ENCODE measurements at places on chromosomes 13 and 19. TPM values are rescaled to one million over a fixed set of nuclear protein-coding genes. Genes with fewer than 3 reads are reported as not detected.

DNA sequence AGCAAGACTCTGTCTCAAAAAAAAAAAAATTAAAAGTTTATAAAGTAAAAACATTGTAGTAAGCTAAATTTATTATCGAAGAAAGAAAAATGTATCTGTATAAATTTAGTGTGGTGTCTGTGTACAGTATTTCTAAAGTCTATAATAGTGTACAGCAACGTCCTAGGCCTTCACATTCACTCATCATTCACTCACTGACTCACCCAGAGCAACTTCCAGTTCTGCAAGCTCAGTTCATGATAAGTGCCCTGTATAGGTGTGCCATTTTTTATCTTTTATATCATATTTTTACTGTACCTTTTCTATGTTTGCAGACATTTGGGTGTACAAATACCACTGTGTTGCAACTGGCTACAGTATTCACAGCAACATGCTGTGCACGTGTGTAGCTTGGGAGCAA lies 118.1 kb downstream of the TNFRSF19 start:
- DNase-seq: no peak

LIN7B gene
- total RNA-seq: 8.9 TPM

- no peak for DNase-seq
Observed at GRCh38 chr19:13968383-13968935, 16.1 kb downstream of the DCAF15 start.

GRCh38 chr19:13984875-13985741 lies 21.0 kb downstream of the RFX1 start:
- DNase-seq: no peak

DNA sequence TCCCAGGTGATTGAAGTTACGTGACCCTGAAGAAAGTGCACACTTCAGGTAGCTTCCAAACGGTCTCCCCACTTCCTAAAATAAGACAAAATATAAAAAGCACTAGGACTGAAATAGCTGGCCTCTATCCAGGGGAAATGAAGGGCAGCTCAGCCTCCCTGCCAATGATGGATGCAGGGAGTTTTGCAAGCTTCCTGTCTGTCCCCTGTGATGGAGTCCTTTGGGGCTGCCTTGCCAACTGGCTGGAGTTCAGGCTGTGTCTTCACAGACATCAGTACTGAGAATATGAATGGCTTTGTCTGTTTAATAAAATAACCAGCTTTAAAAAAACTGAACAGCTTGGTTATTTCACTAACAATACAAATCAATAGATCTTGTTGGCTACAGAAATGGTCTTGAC lies 101.4 kb upstream of the GPR12 start:
- no peak for DNase-seq

IL17D gene
- 1.9 TPM for total RNA-seq

DNA sequence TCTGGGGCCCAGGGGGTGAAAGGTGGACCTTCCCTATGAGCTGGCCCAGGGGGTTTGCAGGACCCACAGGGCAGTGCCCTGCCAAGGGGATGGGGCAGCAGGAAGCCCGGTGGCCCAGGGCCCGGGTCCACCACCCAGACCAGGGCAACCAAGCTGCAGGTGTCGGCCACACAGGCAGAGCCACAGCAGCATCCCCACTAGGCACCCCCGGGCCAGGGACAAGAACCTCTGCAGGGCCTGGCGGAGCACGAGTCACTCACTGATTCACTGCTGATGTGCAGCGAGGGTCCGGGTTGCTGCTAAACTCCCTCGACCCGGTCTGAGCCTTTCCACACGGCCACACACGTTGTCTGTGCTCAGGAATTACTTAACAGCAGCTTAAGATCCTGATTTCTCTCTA lies 8.8 kb downstream of the FZR1 start:
- DNase-seq: no peak

DNA sequence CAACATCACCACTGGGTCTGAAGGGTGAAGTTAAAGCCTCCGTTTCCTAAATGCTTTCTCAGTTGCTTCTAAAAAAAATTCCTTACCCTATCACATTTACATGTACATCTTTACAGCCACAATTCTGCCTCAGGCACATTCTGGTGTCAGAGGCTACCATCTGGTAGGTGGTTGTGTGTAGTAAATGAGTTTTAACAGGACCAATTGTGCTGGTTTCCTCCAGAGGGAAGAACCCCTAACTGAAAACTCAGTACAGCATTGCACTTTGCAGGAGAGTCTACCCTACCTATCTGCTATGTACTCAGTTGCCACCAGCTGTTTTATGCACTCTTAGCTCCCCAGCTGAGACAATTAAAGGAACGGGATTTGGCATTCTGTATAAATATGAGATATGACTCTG lies 1576.5 kb downstream of the PCDH9 start:
- DNase-seq: no peak

LILRB5 gene
- not detected for total RNA-seq

DNA sequence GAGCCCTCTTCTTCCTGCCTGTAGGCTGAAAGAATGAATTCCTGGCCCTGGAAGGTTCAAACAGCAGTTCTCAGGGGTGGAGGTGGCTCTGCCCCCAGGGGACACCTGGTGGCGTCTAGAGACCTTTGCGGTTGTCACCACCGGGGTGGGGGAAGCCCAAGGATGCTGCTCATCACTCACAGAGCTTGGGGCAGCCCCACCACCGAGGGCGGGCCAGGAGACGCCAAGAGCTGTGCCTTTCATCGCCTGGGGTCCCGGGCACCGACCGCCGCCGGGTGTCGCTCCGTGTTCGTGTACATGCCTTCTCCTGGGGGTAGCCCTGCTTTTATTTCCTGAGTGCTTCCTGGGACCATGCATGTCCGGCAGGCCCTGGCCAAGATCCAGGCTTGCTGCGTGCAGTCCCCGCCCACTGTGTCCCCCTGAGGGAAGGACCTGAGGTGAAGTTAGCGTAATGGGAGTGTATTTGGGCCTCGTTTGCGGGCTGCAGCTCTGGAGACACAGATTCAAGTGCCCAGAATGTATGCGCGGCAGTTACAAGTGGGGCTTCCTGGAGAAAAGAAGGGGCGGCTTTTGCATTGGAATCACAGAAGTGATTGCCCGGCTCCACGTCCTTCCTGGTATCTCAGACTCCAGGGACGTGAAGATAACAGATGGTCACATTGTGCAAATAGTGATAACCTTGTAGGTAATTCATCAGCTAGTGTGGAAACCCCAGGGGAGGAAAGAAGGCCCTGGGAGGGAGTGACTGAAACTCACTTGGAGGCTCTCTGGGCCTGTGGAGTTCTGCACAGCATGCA lies 7.8 kb downstream of the DOT1L start:
- DNase-seq: no peak
